GM18507 (cell line): ENCODE measurements at places on chromosomes 11 and 22.

DNA sequence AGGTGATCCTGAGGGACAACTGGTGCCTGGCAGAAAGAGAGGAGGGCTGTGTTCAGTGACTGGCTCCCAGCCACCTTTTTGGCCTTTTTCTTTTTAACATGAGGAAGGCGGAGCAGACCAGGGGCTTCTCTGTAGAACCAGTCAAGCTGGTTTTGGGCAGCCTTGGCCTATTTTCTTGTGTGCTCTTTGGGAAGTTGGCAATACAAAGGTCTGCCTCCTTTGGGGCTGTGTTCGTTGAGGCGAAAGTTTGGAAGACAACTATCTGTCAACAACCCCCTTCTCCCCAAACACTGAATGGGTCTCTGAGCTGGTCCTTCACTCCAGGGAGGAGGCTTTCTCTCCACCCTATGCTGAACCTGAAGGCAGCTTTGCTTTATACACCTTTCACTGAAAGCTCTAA lies 8.5 kb downstream of the MARK2 start:
- DNase-seq: no peak

DNA sequence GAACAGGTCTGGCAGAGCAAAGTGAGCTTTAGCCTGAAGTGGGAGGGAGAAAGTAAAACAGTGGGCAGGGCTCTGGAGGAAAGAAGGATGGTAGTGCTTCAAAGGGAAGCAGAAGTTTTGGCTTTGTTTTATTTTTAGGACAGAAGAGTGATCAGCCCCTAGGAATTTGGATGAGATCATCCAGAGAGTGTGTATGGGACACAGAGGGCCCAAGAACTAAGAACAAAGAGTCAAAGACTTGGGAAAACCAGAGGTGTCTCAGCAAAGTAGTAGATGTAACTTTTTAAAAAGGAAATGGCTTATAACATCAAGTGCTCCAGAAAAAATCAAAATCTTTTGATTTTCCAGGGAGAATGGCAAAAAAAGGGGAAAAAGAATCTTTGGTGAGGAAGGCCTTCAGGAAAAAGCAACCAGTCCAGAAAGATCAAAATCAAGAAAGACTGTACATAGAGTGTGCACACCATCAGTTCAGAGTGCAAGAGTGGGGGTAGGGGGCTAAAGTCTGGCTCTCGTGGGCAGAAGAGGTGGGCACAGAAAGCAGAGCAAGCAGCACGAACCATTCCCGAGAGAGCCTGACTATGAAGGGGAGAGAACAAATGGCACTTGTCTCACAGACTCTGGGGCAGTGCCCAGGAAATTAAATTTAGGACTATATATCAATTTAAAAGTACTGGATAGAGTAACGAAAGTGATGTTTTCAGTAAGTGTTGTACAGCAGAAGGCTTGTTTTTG lies 30.0 kb downstream of the MAPK1 start:
- no peak for DNase-seq

DNA sequence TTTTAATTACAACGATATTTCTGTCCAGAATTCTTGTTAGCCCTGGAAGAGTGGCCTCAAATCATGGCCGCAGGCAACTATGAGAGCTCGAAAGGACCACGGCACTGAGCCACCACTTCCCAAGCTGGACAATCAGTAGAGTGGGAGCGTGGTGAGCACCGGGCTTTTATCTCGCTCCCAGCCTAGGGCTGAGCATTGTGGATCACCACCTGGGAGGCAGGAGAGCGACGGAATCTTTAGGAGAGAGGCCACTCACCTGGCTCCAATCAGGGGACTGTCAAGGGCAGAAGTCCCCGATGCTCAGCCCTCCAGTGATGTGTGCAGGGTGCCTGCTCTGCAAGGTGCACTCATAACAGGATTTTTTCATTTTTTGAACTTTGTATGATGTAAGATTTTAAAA lies 377.1 kb upstream of the B3GAT1 start:
- no peak for DNase-seq

DNA sequence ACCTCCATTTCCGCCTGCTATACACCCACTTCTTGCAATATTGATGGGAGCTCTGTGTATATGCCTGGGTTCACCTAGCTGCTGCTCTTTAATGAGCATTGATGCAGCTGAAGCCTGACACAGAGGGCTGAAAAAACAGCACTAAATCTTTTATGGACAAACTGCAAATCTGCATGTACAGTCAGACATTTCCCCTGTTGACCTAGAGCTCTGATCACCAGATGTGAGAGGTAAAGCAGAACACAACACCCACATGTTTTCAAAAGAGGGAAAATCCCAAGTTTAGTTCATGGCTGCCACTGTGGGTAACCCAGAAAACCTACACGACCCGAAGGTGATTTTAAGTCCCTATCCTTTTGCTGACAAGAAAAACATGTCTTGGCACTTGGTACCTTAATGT lies 303.0 kb upstream of the PITPNB start:
- DNase-seq: no peak

GRCh38 chr11:19867064-19867463 lies 154.4 kb downstream of the NAV2 start:
- no peak for DNase-seq

DNA sequence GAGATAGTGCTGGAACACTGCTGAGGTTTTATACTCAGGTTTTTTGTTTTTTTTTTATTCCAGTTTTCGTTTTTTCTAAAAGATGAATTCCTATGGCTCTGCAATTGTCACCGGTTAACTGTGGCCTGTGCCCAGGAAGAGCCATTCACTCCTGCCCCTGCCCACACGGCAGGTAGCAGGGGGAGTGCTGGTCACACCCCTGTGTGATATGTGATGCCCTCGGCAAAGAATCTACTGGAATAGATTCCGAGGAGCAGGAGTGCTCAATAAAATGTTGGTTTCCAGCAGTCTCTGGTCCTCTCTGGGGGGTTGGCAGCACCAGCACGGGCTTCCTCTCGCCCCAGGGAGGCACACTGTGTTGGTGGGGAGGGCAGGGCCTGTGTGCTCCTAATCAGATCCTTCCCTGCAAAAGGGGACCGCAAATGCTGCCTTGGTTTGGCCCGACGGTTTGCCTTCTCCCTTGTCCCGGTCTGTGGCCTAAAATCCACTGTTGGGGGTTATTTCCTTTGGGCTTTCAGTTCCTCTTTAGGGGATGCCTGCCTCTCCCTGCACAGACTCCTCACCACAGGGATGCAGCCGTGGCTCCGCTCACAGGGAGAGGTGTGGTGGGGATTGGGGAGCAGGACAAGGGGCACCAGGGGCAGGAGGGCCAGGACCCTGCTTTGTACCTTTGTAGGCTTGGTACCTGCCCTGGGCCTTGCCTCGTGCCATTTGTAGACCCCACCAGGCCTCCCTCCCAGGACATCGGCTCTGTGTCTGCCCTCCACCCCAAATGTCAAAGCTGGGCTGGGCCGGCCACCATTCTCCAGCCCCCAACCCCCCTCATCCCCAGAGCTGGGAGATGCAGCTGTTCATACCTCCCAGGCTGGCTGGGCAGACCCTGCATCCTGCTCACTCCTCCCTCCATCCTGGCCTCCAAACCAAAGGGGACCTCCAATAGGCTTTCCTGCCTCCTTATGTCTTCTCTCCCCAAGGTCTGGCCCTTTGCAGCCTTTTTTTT lies 13.5 kb downstream of the MCAT start:
- no peak for DNase-seq
